Glomerular endothelial cell (primary cell): ENCODE measurements at places on chromosomes 1 and 21.
A peak's percentile ranks its signal among the peaks of the same experiment; 100 is the strongest.

GRCh38 chr1:195663549-195664280 lies 944.5 kb downstream of the KCNT2 start:
- no peak for DNase-seq

- no peak for DNase-seq
These were observed 29.4 kb downstream of the CLDN14 start for GRCh38 chr21:36450511-36450910.

GRCh38 chr1:36734356-36734755 lies 251.6 kb upstream of the CSF3R start:
- DNase-seq = no peak

- DNase-seq = no peak
These were observed 20.7 kb downstream of the LHX9 start for GRCh38 chr1:197937892-197938291.

GRCh38 chr21:34115160-34115559 lies 41.8 kb downstream of the MRPS6 start:
- DNase-seq = no peak

DNA sequence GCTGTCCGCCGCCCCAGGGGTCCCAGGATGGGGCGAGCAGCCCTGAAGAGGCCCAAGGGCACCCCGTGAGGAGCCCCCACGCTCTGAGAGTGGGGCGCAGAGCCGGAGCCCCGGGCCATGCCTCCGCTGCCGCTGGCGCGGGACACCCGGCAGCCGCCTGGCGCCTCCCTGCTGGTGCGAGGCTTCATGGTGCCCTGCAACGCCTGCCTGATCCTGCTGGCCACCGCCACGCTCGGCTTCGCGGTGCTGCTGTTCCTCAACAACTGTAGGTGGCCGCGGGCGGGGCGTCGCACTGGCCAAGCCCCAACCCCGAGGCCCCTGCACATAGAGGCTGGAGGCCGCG lies 14.5 kb downstream of the AGRN start:
- DNase-seq = no peak

GRCh38 chr1:227666286-227666685 lies 68.8 kb downstream of the JMJD4 start:
- no peak for DNase-seq

- DNase-seq = no peak
These were observed 9.9 kb upstream of the LRRC39 start for GRCh38 chr1:100187912-100188311.

GRCh38 chr1:119903443-119903835 lies 7.1 kb upstream of the ADAM30 start:
- DNase-seq = no peak

- peak; percentile 50 for DNase-seq
These were observed 375 bp upstream of the MEF2D start for GRCh38 chr1:156500793-156501506.

GRCh38 chr1:236543065-236543669 lies 19.4 kb downstream of the LGALS8 start:
- DNase-seq = no peak
